ENCODE measurements at places on chromosomes 12 and 14. TPM values are rescaled to one million over a fixed set of nuclear protein-coding genes. Genes with fewer than 3 reads are reported as not detected.

PTPN21 gene
- total RNA-seq, result 42.1 TPM

GNB3 gene
- total RNA-seq, result 7.0 TPM

CALM1 gene
- 331 TPM for total RNA-seq

TCL1A gene
- total RNA-seq, result not detected

LTB4R2 gene
- 11.3 TPM for total RNA-seq

NTN4 gene
- total RNA-seq, result 7.2 TPM

EIF2S3B gene
- 1.8 TPM for total RNA-seq

CAPZA3 gene
- total RNA-seq, result 0.36 TPM

PIWIL1 gene
- not detected for total RNA-seq

MGAT4C gene
- 0.22 TPM for total RNA-seq

KRT1 gene
- total RNA-seq, result not detected

TAS2R8 gene
- 0.24 TPM for total RNA-seq

PLA2G1B gene
- not detected for total RNA-seq

KRT4 gene
- total RNA-seq, result 0.29 TPM

PRB2 gene
- total RNA-seq, result not detected

AKAP5 gene
- 1.1 TPM for total RNA-seq

SENP1 gene
- 34.9 TPM for total RNA-seq

YARS2 gene
- total RNA-seq, result 40.5 TPM

IFNG gene
- not detected for total RNA-seq

LTB4R gene
- 8.4 TPM for total RNA-seq

SLC5A8 gene
- 0.12 TPM for total RNA-seq

LBHD2 gene
- total RNA-seq, result not detected

PLEKHA5 gene
- total RNA-seq, result 195 TPM

KCNC2 gene
- not detected for total RNA-seq

IFNG-AS1 gene
- total RNA-seq, result not detected

PHC1 gene
- 200 TPM for total RNA-seq

GLRX5 gene
- total RNA-seq, result 53.3 TPM

FLRT2 gene
- 312 TPM for total RNA-seq

SMIM41 gene
- total RNA-seq, result not detected

NFATC4 gene
- total RNA-seq, result 57.6 TPM

FGF6 gene
- total RNA-seq, result not detected

GLIPR1L2 gene
- 0.29 TPM for total RNA-seq

AQP2 gene
- 0.29 TPM for total RNA-seq

TSPAN19 gene
- not detected for total RNA-seq

PLEKHG7 gene
- 0.65 TPM for total RNA-seq

L3HYPDH gene
- total RNA-seq, result 20.1 TPM

TMEM63C gene
- 1.6 TPM for total RNA-seq

VWF gene
- 0.10 TPM for total RNA-seq

TTC9 gene
- 9.0 TPM for total RNA-seq

TRHDE gene
- 2.7 TPM for total RNA-seq

SYNE2 gene
- total RNA-seq, result 108 TPM

NFE2 gene
- 17.2 TPM for total RNA-seq

BRI3BP gene
- 11.1 TPM for total RNA-seq

TAS2R9 gene
- total RNA-seq, result 0.26 TPM

ESRRB gene
- total RNA-seq, result 0.29 TPM

IQSEC3 gene
- total RNA-seq, result 2.5 TPM

CFAP54 gene
- total RNA-seq, result 5.9 TPM

NR1H4 gene
- total RNA-seq, result not detected

Measured in progenitor cell of endocrine pancreas (in vitro differentiated cells).